CD8-positive, alpha-beta memory T cell (primary cell): ENCODE measurements at places on chromosomes 1 and 21. TPM values are rescaled to one million over a fixed set of nuclear protein-coding genes. Genes with fewer than 3 reads are reported as not detected.

GRCh38 chr1:61332196-61332753, 249.9 kb downstream of the NFIA start:
- DNase-seq, result no peak

DNA sequence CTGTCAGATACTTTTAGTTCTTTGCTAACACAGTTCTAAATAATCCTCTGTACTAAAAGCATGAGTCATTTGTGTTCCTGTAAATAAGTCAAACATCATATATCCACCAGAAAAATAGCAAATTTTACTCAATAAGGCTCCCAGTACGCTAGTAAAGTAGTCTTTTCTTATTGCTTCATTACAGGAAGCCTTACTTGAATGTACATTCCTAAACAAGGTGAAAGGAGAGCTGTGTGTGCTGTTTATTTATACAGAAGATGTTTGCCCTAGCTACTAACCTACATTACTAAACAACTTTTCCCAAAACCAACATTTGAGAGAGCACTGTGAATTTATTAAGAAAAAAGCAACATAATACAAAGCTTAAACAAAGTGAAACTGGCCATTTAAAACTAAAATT, 52.0 kb downstream of the ZNHIT6 start:
- no peak for DNase-seq

DNA sequence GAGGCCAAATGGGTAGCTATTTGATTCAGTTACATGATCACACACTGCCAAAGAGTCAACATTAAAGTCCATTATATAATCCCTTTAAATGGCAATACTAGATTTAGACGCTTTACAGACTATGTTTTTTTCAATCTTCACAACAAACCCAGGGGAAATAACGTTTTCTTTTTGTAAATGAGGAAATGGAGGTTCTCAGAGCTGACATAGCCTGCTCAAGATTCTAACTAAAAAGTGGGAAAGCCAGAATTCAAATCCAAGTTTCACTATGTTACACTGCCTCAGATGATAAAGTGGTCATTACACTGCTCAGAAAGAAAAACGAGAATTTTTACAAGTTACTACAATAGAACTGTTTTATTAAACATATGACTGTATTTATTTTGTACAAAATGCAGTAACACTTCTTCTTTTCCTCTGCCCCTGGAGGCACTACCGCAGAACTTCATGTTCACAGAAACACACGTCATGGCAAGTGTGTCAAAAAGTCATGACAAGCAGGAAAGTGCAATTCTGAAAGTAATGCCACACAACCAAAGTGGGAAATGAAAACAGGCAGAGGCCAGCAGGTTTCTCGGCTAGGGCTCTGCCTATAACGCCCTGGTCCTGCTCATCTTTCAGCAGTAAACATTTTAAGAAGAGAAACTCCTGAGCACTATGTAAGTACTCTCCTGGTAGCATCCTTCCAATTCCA, 19.0 kb downstream of the THEMIS2 start:
- DNase-seq, result no peak

Gene SLFNL1
- total RNA-seq, result 0.09 TPM

DNA sequence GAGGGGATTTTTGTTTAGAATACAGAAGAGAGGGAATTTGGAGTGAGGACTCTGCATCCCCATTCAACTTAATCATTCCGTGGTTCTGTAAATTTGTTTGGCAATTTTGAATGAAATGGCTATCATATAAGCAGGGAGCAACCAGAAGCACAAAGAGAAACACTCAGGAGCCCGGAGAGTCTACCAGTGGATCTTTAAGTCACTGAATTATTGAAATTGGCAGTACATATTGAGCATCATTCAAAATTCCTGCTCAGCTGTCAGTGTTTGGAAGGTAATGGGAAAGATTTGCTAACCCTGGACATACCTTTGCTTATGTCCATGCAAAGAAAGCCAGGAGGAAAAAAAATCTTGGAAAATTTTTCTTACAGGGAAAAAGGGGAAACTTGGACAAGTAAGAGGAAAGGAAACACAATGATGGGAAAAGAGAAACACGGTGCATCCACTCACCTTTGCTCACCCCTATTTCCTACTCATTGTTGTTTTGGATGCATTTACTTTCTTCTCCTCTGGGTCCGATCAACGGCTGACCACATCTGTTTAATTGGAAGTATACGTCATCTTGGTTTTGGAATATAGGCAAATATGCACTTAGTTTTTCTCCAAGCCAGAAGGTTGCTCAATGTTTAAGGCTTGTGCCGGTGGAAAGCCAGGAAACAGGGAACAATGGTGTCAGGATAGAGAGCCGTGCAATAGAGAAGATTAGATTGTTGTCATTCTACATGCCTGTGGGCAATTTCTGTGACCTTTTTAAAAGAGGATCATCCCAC, 243.0 kb upstream of the LYPLAL1 start:
- DNase-seq, result no peak

Gene CELA3B
- not detected for total RNA-seq

Gene OR6K3
- total RNA-seq, result not detected

GRCh38 chr1:158686111-158687009, at the start of gene SPTA1:
Gene SPTA1 (minus strand): TSS chr1:158686715. CDS start chr1:158686517, 198 bp downstream.
- DNase-seq, result no peak

Gene LCE1D
- total RNA-seq, result not detected

Gene GPATCH2
- total RNA-seq, result 9.9 TPM

GRCh38 chr1:1561801-1562470, 12.7 kb downstream of the SSU72 start:
- no peak for DNase-seq

GRCh38 chr1:37290718-37291117, 183.7 kb upstream of the ZC3H12A start:
- no peak for DNase-seq

- DNase-seq, result no peak
Measured at GRCh38 chr21:25871566-25871965, 136.8 kb downstream of the GABPA start.

GRCh38 chr21:16086121-16086520, 356.3 kb downstream of the USP25 start:
- no peak for DNase-seq

GRCh38 chr1:201004732-201005131, 18.8 kb downstream of the KIF21B start:
- no peak for DNase-seq

- peak; percentile 31 for DNase-seq
Measured at GRCh38 chr1:18949686-18950400, 6.6 kb downstream of the IFFO2 start.

- DNase-seq, result no peak
Measured at GRCh38 chr1:211546543-211546942, 32.4 kb downstream of the SLC30A1 start.

GRCh38 chr1:228150461-228151179, 890 bp downstream of the GJC2 start:
- DNase-seq, result no peak

- no peak for DNase-seq
Measured at GRCh38 chr21:45227735-45228134, 60.0 kb downstream of the POFUT2 start.

DNA sequence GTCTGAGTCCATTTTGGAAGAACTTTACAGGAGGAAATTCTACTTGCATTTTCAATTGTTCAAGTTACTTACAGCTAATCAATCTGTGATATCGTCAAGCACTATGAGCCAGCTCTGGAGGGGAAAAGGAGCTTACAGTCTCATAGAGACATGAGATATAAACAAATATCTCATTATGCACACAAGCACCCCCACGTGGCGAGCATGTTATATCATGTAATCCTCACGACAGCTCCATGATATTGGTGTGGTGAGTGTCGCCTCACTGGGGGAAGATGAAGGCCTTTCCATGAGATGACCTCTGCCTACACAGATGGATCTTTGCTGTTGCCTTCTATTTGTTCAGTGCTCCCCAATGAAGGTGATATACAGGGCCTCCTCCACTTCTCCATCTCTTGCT, 34.6 kb downstream of the TNR start:
- no peak for DNase-seq

GRCh38 chr1:59879574-59879973, 47.0 kb downstream of the CYP2J2 start:
- peak; percentile 47 for DNase-seq

Gene BRWD1
- 23.5 TPM for total RNA-seq

DNA sequence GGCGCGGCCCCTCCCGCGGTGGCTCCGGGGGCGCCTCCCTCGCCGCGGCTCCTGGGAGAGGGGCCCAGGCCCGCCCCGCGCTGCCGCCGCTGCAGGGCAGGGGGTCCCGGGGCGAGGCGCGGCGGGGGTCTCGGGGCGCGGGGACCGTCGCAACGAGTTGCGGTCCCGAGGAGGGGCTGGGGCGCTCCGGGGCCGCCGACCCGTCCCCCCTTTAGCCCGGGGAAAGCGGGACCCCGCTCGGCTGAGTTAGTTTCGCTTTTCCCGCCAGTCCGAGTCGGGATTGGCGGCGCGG, 493 bp downstream of the SPSB1 start:
- DNase-seq, result no peak

Gene FAM177B
- total RNA-seq, result not detected

- peak; percentile 61 for DNase-seq
Measured at GRCh38 chr21:31184459-31184858, 146.2 kb upstream of the KRTAP19-8 start.

- no peak for DNase-seq
Measured at GRCh38 chr1:29227511-29227910, 3.2 kb downstream of the MECR start.

DNA sequence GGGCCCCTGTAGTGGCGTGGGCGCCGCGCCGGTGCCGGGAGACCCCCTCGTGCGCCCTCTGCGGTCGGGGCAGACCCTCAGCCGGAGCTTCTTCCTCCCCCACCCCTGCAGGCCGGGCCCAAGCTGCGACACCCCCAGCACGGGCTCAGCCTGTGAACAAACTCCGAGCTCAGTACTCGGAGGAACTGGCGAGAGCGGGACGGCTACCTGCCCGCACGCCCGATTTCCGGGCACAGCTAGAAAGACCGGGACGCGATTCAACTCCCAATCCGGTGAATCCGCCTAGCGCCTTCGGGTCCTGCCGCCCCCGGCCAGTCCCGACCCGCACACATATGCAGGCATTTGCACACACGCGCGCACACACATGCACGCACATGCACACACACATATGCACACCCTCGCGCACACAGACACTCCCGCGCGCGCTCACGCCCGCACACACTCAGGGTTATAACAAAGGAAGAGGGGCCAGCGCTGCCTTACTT, 580 bp upstream of the BLACAT1 start:
- no peak for DNase-seq

Gene PTCH2
- 1.1 TPM for total RNA-seq

DNA sequence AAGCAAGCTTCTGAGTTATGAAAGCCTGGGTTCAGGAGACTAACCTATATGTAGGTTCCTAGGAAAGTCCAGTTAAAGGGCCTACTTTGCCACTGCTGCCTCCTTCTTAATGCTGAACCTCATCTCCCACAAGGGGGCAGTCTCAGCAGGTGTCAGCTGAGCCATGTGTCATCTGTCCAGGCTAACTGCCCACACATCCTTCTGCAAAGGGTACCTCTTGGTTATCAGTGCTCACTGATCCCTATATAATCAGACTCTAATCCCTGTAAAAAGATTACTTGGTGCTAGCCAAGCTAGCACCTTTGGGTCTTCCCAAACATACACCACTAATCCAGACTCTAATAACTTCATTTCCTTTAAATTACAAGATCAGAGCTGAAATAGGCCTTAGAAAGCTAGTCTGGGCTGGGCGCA, 9.0 kb downstream of the PRDX1 start:
- DNase-seq, result peak; percentile 44

GRCh38 chr1:100343897-100344296, 8.4 kb upstream of the CDC14A start:
- DNase-seq, result no peak

DNA sequence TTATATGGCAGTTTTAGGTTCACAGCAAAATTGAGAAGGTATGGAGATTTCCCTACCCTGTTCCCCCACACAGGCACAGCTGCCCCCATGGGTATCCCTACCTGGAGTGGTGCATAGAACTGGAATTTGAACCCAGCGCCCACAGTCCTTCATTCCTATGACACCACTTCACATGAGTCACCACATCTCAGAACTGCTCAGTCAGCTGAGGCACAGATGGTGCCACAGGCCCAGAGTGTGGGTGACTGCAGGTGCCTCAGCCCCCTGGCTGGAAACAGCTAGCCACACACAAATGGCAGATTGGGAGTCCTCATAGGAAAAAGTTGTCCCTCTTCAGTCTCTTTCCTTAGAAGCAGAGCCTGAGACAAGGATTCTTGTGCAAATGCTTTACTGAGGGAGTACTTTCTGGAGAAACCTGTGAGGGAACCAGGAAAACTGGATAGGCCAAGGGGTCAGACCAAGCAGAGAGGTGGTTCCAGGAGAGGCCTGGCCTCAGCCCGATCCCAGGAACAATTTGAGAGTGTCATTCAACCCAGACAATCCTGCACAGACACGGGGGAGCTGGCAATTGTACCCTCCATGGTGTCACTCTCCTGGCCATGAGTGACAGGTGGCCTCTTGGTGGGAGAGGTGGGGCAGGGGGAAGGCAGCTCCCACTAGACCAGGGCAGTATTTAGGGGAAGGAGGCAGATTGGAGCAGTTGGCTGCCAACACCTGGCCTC, 6.9 kb downstream of the PLA2G2D start:
- no peak for DNase-seq

GRCh38 chr1:95994643-95995042, 726.9 kb upstream of the PTBP2 start:
- no peak for DNase-seq

- no peak for DNase-seq
Measured at GRCh38 chr1:211935448-211935970, 99.8 kb downstream of the INTS7 start.

Gene SLC25A34
- 0.94 TPM for total RNA-seq

Gene C1orf50
- 8.7 TPM for total RNA-seq

DNA sequence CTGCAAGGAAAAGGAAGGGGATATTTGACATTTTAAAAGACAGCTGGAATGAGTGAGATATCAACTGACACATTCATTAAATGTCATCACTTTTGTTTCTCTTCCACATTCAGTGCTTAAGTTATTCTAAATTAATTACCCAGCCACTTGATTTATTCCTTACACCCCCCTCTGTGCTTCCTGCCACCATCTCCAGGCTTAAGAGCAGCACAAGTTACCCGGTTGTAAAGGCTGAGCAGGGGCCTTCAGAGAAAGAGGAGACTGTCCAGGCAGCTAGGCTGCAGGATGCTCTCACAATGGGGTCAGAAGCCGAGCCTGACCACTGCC, 71.4 kb downstream of the SYT6 start:
- no peak for DNase-seq
